ENCODE measurements at places on chromosomes 12 and 14.

DNA sequence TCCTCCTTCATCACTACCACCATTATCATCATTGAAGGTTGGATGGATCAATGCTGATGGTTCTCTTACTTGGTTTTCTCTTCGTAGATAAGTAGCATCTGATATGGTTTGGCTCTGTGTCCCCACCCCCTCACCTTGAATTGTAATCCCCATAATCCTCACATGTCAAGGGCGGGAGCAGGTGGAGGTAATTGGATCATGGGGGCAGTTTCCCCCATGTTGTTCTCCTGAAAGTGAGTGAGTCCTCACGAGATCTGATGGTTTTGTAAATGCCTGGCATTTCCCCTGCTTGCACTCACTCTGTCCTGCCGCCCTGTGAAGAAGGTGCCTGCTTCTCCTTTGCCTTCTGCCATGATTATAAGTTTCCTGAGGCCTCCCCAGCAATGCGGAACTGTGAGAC, 172.4 kb upstream of the PWP1 start:
- no peak for DNase-seq

DNA sequence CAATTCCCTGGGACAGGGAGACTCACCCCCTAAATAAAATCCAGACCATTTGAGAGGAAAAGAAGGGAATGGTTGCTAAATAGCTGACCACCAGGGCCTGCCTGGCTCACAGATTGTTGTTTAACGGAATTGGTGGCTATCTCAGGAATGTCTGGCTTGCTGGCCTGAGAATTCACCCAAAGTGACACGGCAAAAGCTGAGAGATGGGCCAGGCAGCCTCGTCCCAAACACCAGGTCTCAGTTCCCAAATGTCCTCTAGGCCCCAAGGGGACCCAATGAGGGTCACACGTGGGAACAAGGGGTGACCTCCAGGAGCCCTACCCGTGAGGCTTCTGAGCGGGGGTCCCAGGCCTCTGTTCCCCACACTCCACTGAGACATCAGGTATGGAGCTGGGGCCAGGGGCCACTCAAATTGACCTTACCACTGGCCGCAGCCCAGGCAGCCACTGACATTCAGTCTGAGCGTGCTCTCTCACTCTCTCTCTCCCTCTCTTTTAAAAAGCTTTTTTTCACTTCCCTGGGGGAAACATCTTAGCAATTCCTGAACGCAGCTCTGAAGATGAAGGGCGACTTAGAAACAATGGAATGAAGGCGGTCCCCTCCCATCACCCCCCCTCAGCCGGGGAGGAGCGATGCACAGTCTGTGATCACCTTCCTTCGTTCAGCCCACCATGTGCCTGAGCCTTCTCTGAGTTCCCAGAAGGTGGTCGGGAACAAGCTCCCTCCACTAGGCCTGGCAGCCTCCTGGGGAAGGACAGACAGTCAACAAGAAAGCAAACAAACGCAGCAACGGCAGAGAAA, 131.2 kb downstream of the SCARB1 start:
- no peak for DNase-seq

DNA sequence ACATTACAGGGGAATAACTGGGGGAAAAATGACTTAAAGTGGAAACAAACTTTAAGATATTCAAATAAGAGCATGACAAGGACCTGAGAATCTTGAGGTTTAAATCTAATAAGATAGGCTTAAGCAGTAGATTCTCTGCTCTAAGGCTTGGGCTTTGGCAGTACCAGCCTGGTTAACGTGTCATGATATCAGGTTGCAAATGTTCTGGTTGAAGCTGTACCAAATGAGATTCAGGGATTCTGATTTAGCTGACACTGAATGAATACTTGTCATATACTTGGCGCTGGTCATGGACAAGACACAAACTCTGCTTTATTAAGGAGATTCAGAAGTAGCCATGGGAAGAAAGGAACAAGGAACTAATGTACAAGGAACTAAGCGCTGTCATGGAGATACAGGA, 6.1 kb downstream of the TCP11L2 start:
- no peak for DNase-seq

- DNase-seq, result no peak
Measured at GRCh38 chr12:14957551-14958168, 3.7 kb downstream of the ARHGDIB start.

- DNase-seq, result no peak
Measured at GRCh38 chr12:793711-794110, 41.3 kb downstream of the WNK1 start.

GRCh38 chr14:93480867-93481266, 50.1 kb downstream of the UNC79 start:
- DNase-seq, result no peak

DNA sequence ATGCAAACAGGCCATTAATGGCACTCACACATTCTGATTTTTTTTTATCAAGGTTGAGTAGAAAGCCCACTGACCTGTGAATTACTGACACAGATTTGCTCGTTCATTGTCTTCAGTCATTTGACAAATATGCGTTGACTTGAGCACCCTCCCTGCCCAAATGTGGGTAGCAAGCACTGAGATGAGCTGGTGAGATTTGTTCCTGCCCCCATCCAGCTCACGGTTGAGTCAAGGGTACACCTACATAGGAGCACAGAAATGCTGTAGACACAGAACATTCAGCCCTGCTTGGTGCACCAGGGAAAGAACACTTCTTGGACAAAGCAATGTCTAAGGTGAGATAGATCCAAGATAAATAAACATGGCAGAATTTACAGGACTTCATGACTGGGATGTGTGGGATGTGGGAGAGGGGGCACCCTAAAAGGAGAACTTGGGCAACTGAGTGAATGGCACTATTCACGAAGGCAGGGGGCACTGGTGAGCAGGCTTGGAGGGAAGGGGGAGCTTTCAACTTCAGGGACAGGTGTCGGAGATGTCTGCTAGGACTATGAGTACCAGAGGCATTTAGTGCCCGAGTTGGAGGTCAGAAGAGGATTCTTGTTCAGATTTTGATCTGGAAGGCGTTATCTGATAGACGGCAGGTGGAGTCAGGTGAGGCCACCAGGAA, 213.4 kb downstream of the VRK1 start:
- no peak for DNase-seq

DNA sequence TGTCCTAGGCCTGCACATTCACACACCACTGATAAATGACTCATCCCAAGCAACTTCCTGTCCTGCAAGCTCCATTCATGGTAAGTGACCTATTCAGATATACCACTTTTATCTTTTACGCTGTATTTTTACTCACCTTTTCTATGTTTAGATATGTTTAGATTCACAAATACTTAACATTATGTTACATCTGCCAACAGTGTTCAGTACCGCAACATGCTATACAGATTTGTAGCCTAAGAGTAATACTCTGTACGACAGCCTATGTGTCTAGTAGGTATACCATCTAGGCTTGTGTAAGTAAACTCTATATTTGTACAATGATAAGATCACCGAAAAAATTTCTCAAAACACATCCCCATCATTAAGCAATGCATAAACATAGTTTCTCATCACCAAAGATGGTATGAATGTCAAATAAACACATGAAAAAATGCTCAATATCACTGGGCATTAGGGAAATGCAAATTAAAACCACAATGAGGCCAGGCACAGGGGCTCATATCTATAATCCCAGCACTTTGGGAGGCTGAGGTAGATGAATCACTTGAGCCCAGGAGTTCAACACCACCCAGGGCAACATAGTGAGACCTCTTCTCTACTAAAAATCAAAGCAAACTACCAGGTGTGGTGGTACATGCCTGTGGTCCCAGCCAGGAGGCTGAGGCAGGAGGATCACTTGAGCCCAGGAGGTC, 20.7 kb downstream of the ATXN2 start:
- DNase-seq, result no peak

DNA sequence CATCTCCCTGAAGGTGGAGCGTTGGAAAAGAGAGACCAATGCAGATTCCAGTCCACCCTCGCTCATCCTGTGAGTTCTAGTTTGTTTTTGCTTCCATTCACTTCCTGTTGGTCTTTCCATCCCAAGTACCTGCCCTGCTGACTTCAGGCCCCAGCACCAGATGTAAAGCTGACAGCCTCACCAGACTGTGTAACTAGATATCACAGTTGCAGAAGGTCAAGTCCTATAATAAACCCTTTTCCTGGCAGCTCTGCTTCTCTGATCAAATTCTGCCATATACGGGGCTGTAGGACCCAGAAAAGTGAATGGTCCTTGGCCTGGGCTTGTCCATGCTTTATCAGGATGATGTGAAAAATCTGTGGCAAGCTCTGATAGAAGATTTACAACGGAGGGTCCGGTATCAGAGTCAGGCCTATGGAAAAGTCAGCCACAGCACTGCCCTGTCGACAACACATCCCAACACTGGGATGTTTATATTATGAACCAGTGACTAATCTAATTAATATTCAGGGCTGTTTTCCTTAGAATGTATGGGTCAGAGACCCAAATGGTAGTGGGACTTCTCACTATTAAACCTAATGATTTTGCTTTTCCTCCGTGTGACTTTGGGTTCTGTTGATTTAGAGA, 42.1 kb downstream of the CCDC175 start:
- DNase-seq, result no peak

GRCh38 chr14:69333791-69334337, 64.2 kb downstream of the ERH start:
- no peak for DNase-seq
